ENCODE measurements at places on chromosomes 5 and 9.
A peak's percentile ranks its signal among the peaks of the same experiment; 100 is the strongest.

- no peak for DNase-seq
Observed at GRCh38 chr9:4349816-4350418, 50.0 kb upstream of the GLIS3 start.

GRCh38 chr9:122370303-122370702 is 521 bp upstream of the PTGS1 start:
- DNase-seq, result no peak

GRCh38 chr5:85000671-85001070 is 616.0 kb upstream of the EDIL3 start:
- peak; percentile 63 for DNase-seq

- no peak for DNase-seq
Observed at GRCh38 chr9:34374905-34375552, 1.7 kb downstream of the MYORG start.

GRCh38 chr5:150561192-150561512 is 53.2 kb downstream of the NDST1 start:
- no peak for DNase-seq

DNA sequence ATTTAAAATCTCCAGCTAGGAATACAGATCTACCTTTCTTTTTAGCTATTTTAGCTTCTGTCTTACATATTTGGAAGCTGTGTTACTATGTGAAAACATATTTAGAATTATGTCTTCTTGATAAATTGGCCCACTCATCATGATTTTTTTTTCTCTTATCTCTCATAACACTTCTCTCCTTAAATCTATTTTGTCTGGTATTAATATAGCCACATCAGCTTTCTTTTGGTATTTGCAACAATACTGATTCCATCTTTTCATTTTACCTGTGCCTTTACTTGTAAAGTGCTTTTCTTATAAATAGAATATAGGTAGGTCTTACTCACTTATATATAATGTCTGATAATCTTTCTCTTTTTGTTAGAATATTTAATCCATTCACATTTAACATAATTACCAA is 19.6 kb downstream of the PJA2 start:
- DNase-seq, result no peak

GRCh38 chr9:25224309-25224708 is 453.9 kb downstream of the TUSC1 start:
- no peak for DNase-seq

GRCh38 chr5:32504989-32505596 is 60.6 kb upstream of the ZFR start:
- DNase-seq, result peak; percentile 94

DNA sequence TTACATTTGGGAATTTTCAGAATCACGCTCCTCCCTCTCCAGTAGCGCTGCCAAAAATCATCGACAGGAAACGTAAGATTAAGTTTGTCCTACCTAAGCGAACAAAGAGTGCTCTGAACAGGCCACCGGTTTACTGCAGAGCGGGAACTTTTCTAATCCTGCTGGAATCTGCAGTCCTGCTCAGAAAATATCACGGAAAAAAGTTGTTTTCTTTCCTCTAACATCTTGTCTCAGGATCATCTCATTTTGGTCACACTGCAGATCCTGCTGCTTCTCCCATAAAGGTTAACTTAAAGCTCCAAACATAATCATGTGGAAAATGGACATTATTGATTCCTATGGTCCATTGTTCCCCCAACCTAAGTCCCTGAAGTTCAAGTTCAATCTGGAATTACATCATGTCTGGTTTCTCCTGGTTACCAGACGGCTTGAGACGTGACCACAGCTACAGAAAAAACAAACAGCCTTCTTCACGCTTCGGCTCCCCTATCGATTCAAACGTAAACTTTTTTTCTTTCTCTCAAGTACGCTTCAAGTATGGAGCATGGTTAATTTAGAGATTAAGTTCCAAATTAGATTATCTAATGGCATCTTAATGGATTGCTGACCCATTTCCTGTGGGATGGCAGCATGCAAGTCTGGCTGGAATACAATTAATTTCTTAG is 217.6 kb downstream of the NFIB start:
- DNase-seq, result peak; percentile 68

DNA sequence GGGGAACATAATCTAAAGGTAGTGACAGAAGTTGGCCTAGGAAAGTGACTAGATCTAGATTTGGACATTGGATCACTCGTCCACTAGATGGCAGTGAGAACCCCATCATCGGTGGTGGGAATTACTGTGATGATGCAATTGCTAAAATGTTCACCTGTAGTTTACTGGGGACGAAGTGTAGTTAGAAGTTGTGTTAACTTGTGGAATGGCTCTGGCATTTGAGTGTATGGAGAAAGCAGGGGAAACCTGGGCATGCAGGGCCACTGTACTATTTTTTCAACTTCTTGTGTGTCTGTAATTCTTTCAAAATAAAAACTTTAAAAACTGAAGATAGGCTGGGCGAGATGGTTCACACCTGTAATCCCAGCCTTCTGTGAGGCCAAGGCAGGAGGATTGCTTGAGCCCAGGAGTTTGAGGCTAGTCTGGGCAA is 75.5 kb downstream of the PHAX start:
- peak; percentile 48 for DNase-seq

DNA sequence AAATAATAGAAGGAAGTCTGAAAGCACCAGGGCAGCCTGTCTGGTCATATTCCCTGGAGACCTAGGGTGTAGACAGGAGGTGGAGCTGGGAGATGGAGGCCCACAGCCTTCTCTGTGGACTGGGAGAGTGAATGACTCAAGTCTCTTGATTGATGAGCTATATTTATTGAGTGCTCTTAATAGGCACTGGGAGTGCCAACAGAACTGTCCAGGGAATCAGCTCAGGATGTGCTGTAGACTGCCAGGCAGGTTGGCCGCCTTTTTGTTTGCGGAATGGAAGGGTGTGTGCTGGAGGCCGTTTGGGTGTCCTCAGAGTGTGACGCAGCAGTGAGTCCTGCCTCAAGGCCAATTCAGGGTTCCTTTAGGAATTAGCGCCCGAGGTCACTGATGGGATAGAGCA is 33.4 kb upstream of the POMT1 start:
- no peak for DNase-seq

DNA sequence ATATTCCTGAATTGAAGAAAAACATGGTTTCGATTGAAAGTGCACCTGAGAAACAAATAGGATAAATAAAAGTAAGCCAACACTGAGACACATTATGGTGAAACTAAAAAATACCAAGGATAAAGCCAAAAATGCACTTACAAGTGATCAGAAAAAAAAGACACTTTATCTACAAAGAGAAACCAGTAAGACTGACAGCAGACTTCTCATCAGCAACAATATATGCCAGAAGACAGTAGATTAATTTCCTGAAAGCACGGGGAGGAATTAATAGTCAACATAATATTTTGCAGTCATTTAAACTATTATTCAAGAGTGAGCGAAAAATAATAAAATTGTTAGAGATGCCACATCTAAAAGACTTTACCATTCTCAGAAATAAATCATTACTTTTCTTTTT is 172.7 kb upstream of the MAST4 start:
- DNase-seq, result no peak

DNA sequence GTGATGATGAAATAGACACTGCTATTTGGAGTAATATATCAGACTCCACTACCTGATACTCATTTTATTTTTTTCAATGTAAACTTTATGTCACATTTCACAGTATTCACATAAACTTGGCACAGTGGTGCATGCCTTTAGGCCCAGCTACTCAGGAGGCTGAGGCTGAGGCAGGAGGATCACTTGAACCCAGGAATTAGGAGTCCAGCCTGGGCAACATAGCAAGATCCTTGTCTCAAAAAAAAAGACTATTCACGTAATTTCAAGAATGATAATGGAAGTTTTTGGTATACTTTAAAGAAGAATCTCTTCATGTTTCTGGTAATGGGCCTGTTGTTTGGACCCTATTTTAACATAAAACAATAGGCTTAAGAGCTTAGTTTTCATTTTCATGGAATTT is 47.4 kb downstream of the SLC25A51 start:
- DNase-seq, result no peak

GRCh38 chr5:153617190-153617589 is 126.7 kb downstream of the GRIA1 start:
- DNase-seq, result peak; percentile 67
